Stimulated activated CD4-positive, alpha-beta T cell treated with anti-CD3 and anti-CD28 coated beads, TNF-alpha, amount 100 ng/mL, for 24 hours (primary cell): ENCODE measurements at places on chromosomes 12 and 14.

GRCh38 chr14:69129264-69129880, 23.5 kb downstream of the DCAF5 start:
- peak; percentile 56 for DNase-seq

DNA sequence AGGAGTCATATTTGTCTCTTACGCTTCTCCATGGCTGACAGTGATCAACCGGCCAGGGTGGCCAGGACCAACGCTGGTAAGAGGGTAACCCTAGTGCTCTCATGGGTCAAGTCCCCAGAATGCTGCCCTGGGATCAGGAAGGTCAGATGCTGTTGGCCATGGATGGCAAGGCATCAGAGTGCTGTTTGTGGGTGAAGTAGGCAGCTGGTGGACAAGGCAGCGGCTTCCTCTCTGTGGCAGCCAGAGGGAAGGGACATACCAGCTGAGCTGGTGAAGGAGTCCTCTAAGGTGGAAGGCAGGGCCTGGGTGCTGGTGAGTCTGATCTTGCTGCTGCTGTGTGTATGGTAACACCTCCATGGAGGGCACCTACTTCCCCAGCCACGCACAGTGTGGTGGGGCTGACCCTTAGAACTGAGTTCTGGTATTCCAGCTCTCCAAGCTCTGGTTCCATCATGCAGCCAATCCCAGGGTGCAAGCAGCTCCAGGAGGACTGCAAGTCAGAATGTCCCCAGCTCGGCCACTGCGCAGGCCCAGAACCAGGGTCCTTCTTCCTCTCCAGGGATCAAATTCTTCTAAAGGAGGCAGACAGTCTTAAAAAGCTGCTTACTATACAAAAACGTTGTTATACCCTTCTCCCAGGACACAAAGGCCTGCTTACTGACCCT, 13.4 kb upstream of the SMOC1 start:
- no peak for DNase-seq

GRCh38 chr12:100404769-100405407, 48.0 kb downstream of the SLC17A8 start:
- DNase-seq = no peak

GRCh38 chr12:123546281-123546680, 12.8 kb upstream of the RILPL1 start:
- no peak for DNase-seq

DNA sequence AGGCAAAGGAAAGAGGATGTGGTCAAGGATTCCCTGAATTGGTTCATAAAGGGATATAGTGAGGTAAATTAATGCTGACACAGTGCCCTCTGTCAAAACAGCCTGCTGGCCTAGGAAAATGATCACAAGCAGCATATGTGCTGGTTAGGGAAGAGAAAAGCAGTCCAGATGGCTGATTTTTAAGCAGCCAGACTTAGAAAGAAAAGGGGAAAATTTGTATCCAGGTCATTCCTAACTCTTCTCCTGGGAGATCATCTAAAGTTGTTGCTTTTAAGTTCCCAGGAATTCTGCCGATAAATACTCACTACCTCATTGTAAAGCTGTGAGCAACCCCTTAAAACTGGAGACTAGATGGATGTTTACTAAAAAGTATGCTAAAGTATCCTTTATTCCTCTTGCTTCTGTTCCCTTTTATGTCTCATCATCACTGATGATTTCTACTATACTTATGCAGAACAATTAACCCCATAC, 46.4 kb upstream of the CNOT2 start:
- no peak for DNase-seq

DNA sequence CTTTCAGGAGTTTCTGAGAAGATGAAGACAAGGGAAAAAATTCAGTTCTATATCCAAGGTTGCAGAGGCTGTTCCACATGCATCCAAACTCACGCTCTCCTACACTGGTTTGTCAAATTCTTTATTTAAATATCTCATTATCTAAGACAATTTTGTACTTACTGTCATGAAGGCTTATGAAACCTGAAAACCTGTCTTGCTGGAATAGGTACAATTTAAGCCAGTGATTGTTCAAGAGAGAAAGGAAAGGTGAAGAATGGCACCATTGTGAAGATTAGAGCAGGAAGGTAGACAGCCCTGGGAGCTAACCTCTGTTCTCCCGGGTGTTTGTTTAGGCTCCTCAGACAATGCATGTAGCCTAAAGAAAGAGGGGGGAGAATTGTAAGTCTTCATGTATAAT, 315.1 kb upstream of the PRKD1 start:
- DNase-seq = no peak

DNA sequence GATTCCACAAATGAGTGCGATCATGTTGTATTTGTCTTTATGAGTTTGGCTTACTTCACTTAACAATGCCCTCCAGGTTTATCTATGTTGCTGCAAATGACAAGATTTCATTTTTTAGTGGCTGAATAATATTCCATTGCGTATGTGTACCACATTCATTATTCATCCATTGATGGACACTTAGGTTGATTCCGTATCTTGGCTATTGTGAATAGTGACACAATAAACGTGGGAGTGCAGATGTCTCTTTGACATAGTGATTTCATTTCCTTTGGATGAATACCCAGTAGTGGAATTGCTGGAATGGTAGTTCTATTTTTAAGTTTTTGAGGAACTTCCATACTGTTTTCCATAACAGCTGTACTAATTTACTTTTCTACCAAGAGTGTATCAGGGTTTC, 23.5 kb downstream of the AKAP6 start:
- DNase-seq = no peak

DNA sequence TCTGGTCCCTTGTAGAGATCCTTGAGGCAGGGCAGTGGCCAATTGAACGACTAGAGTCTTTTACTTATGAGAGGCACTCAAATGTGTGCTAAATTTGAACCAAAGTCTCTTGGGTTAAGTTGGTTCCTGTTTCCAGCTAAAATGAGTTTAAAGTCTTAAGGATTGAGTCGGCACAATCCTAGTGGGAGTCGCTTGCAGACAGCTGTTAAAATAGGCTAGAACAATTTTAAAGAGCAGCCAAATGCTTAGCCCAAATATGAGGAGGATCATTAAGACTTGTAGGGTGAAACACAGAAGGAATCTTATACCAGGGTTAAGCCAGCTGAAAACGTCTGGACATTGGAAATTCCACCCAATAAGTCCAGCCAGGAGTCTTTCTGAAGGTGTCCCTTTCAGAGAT, 216.1 kb downstream of the NUBPL start:
- DNase-seq = no peak

- DNase-seq = no peak
Observed at GRCh38 chr12:114335607-114336006, 70.3 kb downstream of the TBX5 start.

GRCh38 chr12:27396216-27396815, 50.2 kb upstream of the SMCO2 start:
- DNase-seq = no peak

GRCh38 chr14:81095539-81095938, 125.2 kb downstream of the GTF2A1 start:
- DNase-seq = no peak

DNA sequence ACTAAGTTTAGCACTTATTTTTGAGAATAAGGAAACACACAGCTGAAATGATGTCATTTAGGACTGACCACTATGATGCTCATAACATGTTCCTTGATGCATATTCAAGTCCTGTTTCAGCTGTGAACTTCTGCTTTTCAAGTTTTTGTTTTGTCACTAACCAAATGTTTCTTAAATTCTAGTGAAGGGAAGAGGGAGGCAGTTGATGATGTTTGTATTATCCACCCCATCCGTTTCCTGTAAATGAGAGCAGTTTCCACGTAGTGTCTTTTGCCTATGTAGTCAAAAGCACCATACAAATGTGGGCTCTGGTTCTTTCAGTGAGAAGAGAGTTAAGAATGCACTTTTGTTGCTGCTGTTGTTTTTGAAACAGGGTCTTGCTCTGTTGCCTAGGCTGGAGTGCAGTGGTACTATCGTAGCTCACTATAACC, 491.8 kb downstream of the PCNX1 start:
- no peak for DNase-seq

GRCh38 chr12:104106965-104107364, 31.0 kb downstream of the NFYB start:
- DNase-seq = no peak

DNA sequence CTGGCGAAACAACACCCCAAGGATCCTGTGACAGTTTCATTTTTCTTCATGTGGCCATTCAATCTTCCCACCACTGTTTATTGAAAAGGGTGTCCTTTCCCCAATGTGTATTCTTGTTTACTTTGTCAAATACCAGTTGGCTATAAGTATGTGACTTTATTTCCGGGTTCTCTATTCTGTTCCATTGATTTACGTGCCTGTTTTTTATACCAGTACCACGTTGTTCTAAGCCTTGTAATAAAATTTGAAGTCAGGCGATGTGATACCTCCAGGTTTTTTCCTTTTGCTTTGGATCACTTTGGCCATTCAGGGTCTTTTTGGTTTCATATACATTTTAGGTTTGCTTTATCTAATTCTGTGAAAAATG, 9.1 kb upstream of the MGAT4C start:
- DNase-seq = no peak

GRCh38 chr12:66999141-66999540, 270.0 kb upstream of the CAND1 start:
- DNase-seq = no peak

DNA sequence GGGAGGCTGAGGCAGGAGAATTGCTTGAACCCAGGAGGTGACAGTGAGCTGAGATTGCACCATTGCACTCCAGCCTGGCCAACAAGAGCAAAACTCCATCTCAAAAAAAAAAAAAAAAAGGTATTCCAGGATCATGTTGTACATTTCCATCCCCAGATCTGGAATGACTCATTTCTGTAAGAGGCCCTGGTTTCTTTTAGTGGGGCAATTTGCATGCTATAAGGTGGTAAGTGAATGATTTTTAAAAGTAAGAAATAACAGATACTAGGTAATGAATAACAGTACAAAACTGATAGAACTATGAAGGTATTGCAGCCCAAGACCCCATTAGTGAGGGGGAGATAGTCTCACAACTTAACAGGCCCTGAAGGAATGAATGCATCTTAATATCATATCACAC, 17.7 kb upstream of the ADCK1 start:
- DNase-seq = no peak

DNA sequence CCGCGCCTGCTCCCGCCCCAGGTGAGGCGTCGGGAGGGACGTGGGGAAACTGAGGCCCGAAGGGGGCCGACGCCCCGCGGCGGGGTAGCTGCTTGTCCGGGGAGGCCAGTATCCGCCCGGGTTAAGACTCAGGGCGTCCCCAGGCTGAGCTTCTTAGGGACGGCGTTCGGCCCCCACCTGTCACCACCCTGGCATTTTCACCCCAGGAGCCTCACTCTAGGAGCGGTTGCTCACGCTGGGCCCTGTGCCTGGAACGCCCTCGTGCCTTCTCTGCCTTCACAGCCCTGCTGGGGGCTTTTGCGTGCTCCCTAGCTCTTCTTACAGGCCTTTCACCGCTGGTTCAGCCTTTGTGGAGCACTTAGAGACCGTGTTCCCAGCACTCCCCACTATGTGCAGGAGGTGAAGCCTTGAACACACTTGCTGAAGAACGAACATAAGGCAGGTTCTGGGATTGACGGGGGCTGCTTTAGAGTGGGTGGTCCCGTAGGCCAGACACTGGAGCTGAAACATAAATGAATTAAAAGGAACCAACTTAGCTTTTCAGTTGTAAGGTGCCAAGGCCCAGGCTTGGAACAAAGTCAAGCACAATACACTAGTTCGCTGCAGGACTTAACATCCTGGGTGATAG, 601 bp downstream of the ZNF839 start:
- DNase-seq = no peak

GRCh38 chr12:89840162-89840922, 131.7 kb upstream of the ATP2B1 start:
- DNase-seq = no peak
